CD14-positive monocyte (primary cell): ENCODE measurements at places on chromosomes 4 and X.
A peak's percentile ranks its signal among the peaks of the same experiment; 100 is the strongest.

DNA sequence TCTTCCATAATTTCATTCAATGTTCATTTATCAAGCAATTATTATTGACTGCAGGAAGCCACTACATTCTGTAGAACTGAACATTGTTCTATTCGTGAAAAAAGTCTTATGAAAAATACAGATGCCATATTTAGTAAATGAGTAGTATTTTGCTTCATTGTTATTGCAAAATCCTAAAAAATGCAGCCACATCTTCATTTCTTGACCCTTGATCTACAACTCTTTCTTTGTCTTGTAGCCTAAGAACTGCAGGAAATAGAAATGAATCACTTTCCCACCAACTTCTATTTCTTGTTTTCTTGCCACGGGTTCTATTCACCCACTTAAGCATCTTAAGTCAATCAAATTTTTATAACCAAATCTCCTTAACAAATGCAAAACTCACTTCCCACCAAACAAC lies 63.3 kb downstream of the KCNIP4 start:
- no peak for DNase-seq

DNA sequence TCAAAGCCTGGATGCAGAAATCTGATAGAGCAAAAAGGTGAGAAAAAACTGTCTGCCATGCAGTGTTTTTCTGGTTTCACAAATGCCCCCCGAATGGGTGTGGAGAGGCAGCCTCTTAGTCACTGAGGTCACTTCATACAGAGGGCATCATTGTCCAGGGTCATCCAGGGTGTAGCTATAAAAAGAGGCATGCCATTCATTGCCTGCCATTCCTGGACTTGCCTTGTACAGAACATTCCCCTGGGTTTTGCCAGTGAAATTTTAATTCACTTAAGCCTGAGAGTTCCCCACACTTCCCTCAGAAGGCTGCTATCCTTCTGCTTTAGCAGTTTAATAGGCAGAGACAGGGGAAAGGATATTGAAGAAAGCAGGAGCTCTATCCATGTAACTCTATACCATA lies 230.3 kb downstream of the UNC5C start:
- no peak for DNase-seq

GRCh38 chr4:5710961-5711478 lies at the start of gene EVC:
TSS of gene EVC (plus strand) at chr4:5711201. CDS start at chr4:5711381, 180 bp downstream.
- no peak for DNase-seq

GRCh38 chr4:177562163-177562562 lies 119.9 kb upstream of the AGA start:
- no peak for DNase-seq

DNA sequence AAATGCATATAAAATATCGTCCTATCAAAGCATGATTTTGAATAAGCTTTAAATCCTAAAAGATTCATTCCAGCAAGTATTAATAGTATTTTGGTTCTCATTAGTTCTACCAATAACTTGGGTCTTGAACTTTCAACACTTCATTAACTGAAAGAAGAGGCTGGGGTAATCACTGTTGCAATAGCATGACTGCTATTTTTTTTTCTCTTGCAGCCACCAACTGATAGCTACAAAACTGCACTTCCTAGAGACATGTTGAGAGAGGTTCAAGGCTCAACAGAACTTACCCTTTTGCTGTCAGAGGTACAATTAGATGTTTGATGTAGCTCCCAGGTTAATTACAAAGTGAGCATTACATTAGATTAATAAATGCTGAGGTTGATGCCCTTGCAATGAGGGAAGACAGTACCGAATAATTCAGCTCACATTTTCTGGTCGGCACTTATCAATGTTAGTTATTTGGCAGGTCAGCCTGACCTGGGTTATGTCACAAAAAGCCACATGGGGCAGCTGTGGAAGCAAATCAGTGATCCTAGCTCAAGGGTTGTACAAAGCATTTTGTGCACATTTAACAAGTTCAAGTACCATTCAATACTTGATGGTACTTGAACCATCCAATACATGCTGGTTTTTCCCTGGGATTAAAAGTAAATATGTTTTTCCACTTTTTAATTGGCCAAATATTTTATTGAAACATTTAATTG lies 29.9 kb upstream of the TET2 start:
- DNase-seq: peak; percentile 9

GRCh38 chr4:176380352-176381157 lies 60.8 kb downstream of the SPCS3 start:
- DNase-seq: no peak

DNA sequence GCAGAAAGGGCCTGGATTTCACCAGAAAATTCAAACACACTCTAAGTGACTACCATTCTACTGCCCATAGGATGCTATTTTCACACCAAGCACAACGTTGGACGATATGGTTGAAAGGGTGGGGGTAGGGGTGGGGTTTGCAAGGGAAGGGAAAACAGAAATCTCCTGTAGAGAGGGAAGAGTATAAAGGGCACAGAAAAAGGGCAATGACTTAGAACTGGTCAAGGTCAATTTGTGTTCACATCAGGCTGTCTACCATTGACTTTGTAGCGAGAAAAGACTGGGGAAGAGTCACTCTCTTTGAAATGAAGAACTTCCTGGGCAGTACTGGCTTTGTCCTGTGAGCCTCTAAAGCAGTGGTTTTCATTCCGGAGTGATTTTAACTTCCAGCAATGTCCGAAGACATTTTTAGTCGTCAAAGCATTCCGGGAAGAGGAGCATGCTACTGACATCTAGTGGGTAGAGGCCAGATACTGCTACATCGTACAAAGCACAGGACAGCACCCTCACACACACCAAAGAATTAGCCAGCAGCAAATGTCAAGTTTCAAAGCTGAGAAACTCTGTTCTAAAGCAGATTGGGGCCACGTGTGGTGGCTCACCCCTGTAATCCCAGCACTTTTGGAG lies 48.4 kb upstream of the SLC7A3 start:
- DNase-seq: no peak

DNA sequence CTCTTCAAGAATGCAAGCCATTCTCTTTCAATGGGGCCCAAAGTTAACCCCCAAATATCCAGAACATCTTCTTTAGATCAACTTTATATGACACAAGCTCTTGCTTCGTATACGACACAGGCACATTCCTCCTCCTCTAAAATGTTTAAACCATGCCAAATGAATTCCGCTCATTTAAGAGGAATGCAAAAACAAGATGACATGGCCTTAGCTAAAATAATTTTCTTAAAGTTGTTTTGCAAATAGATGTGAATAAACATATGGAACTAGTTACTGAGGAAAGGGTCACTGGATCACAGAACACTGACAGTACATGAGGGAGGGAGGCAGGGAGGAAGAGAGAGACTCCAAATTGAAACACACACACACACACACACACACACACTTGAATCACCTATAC lies 97.4 kb downstream of the RASL11B start:
- DNase-seq: no peak

DNA sequence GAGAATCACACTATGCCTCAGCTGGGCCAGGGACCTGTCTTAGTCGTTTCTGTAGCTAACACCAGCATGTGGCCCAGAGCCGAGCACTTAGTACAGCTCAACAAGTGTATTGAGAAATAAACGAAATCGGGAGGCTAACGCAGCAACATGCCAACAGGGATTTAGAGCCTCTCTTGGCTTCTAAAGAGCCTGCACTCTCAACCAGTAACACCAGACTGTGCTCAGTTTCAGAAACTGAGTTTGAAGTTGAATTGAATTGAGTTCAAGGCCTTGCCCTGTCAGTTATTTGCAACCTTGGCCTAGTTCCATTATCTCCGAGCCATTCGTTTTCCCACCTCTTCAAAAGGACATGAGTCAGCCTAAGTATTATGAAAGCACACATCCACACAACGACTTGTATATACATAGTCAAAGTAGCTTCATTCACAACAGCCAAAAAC lies 71.3 kb upstream of the LDB2 start:
- no peak for DNase-seq

GRCh38 chrX:153727123-153727931 lies 2.7 kb downstream of the ABCD1 start:
- no peak for DNase-seq

DNA sequence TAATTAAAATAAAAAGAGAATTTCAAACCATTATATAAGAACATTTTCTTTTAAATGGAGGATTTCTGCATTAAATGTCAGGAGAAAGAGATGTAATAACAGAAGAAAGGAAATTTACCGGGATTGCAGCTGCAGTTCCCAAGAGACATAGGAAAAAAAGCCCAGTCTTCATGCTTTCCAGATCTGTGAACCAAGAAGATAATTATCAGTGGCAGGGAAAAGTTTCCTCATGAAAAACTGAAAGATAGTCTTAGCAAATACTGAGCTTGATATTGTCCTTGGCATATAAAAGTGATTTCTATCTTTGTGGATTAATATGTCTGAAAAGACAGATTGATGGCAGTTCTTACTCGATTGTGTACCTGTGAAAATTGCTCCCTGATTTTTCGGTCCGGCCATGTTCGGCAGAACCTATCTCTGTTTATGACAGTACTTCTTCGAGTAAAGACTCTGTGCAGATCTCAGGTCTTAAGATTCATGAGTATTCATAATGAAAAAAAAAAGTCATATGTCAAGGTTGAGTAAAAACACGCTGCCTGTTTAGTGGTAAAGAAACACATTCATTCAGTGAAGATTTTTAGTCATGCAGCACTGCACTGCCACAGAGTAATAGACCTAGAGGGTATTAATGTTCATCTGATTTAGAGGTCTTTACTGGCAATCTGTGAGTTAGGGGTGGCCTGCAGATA lies 29.6 kb downstream of the SPARCL1 start:
- DNase-seq: no peak

DNA sequence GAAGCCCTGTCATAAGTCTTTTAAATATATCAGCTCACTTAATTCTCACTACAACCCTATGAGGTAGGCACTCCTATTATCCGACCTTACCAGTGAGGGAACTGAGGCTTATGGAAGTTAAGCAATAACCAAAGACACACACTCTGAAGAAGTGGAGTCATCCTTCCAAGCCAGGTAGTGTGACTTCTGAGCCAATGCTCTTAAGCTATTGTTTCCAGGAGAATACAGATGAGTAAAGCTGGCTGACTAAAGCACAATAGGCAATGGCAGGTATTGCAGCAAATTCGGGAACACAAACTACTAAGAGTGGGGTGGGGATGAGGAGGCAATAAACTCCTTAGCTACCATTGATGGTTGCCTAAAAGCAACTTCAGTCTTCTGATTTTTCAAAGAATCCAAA lies 81.8 kb upstream of the KIT start:
- DNase-seq: no peak
